ENCODE measurements at places on chromosomes 16 and 17.

GRCh38 chr17:29155227-29155965 lies 24.8 kb downstream of the MYO18A start:
- peak; percentile 69 for DNase-seq

- no peak for DNase-seq
Observed at GRCh38 chr16:13940397-13940933, 20.5 kb downstream of the ERCC4 start.

GRCh38 chr16:64829678-64830077 lies 292.2 kb downstream of the CDH11 start:
- DNase-seq: no peak

GRCh38 chr16:68299571-68300453 lies 10.9 kb downstream of the SLC7A6OS start:
- no peak for DNase-seq

DNA sequence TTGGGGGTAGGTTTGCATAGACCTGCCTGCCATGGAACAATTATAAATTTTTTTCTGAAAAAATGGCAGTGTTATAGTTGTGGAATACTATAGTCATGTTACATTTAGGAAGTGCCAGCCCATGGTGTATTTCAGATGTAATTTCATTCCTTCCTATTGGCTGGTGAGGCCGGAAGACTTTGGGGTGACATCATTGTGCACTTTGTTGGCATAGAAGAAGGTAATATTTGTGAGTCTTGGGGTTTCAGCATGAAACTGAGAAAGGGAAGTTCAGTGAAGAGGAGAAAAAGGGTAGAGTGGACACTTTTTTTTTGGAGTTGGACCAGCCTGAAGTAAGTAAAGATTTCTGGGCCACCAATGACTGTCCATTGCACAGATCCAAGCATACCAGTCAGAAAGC lies 16.0 kb upstream of the HEATR6 start:
- no peak for DNase-seq
